ENCODE measurements at places on chromosomes 11 and 22.

DNA sequence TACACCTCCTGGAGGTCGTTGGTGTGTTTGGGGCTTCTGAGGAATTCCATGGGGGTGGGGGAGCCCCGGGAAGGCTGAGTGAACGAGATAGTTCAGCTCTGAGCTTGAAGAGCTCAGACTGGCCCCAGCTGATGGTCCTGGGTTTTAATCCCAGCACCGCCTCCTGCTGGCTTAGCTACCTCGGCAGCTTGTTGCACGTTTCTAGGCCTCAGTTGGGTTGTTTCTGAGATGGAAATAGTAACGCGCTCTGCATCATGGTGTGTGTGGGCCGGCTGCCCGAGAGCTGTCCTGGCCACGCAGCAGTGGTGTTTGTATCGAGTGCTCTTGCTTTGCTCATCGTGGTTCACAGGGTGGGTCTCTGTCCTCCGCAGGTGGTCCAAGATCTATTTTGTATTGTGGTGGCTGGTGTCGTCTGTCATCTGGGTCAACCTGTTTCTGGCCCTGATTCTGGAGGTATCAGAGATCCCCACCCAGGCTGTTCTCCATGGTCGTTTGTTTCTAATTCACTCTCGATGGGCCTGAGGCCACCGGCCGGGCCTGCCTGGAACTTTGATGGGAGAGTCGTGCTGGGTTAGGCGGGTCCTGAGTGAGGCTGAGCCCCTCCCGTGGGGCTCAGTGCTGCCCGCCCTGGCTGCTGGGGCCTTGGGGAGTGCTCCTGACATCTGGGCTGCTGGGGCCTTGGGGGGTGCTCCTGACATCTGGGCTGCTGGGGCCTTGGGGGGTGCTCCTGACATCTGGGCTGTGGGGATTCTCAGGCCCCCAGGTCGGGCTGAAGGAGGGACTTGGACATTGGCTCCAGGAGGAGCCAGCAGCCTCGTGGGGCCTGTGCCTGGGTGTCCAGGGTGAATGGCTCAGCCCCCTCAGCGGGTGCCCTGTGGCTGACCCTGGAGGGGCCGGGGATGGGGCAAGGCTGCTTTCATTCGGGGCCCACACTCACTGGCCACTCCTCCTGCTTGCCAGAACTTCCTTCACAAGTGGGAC is 37.7 kb downstream of the TPCN2 start:
- no peak for DNase-seq

DNA sequence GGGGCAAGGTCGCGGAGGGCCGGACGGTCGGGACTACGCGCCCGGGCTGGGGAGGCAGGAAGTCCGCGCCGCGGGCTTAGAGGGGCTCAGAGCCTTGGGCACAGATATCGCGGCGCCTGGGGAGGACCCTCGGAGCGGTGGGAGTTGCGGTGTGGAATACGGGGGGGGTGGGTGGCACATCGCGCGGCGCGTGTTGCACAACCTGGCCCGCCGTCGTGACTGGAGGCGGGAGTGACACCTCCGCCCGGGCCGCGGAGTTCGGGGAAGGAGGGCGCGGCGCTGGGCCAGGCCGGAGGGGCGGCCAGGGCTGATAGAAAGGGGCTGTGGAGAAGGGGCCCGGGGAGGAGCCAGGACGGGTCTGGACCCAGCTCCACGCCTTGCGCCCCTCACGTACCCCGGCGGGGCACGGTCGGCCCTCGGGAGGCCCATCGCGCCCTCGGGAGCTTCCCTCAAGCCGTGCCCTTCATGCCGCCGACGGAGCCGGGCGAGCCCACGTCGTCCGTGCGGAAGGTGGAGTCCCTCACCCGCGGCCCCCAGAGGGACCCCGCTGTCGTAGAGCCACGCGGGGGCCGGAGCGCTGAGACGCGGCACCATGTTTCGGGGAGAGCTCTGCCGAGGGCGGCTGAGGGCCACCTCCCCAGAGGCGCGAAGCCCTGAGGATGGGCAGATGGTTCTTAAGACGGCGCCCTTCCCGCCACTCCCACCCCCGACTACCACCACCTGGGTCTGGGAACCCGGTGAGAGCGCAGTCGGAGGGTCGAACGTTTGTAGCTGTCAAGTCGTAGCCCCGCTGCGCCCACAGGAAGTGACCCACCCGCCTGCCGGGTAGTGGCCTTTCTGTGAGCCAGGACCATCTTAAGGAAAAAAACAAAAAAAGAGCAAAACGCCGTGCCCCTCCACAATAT is 729 bp downstream of the IL17RA start:
- peak; percentile 76 for DNase-seq

DNA sequence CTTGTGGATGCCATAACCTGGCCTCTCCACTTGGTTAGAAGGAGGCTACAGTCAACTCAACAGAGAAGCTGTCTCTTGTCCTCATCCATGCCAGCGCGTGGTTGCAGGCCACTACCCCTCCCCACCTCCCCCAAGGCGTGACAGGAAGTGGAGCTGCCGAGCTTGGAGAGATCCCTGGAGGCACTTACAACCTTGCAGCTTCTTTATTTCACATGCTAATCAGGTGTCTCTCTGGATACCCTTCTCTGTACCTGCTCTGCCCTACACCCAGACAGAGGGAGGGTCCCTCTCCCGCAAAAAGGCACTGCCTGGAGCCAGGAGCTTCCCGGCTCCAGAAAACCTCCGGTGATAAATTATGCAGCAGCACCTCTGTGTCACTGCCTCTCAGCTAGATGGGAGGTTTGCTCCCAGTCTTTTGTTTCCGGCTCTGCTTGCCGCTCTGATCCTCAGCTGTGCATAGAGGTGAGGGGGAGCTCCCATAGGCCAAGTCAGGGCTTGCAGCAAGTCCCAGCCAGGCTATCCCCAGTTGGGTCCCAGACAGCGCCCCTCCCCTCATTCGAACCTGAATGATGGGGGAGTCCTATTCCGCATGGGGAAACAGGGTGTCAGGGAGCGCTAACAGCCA is 5.7 kb downstream of the LRP4 start:
- no peak for DNase-seq

DNA sequence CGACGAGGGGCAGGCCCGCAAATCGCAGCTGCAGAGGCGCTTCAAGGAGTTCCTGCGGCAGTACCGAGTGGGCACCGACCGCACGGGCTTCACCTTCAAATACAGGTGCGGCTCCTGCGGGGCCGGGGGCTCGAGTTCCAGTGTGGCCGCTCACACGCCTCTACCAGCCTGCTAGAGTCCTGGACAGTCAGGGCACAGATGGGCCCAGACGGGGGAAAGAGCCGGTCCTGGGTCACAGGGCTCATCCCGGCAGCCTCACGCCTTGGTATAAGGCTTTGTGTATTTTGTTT is 506 bp downstream of the MCM5 start:
- no peak for DNase-seq

- no peak for DNase-seq
Observed at GRCh38 chr11:108535384-108535955, 37.3 kb upstream of the POGLUT3 start.

GRCh38 chr11:1773131-1773993 is 9.6 kb upstream of the CTSD start:
- no peak for DNase-seq

DNA sequence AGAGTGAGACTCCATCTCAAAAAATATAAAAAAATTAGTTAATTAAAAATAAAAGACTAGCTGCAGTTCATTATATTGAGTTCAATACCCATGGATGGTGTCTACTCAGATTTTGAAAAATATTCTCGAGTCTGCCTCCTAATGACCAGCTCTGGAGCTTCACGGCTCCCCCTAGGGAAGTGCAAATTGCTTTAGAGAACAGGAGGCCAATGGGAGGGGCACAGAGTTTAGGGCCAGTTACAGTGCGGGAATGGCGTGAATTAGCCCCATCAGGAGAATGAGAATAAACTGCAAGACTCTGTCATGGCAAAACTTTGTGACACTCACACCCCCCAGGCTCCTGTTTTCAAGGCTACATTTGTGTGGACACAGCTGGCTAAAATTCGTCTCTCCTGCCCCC is 4.6 kb downstream of the FGF4 start:
- DNase-seq = no peak

- DNase-seq = peak; percentile 19
Observed at GRCh38 chr11:116852261-116853031, 15.0 kb upstream of the APOA1 start.

DNA sequence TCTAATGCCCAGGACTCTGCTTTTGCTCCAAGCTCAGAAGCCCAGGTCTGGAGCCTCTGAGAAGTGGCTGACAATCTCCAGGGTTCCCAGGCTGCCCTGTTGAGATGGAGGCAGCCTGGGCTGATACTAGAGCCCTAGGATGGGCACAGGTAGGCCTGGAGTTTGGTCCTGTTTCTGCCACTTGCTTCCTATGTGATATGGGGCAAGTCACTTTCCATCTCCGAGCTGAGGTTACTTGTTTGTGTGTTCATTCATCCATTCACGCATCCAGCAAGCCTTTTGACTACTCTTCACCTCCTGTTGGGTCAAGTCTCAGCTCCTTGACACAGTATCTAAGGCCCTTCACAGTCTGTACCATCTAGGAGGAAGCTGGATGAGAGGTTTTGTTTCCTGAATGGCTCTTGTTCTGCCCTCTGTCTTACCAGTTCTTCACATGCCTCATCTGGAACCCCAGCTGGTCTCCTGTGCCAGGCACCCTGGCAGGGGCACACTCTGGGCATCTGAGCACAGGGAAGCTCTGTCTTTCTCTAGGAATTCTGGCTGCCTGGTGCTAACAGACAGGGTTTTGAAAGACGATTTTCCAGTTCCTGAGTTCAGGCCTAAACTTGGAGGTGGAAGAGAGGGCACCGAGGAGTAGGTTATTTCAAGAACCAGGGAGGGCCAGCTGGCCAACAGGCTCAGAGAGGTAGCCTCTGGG is 53.2 kb upstream of the AMPD3 start:
- DNase-seq = no peak

GRCh38 chr11:102155676-102156075 is 45.4 kb downstream of the YAP1 start:
- peak; percentile 45 for DNase-seq

DNA sequence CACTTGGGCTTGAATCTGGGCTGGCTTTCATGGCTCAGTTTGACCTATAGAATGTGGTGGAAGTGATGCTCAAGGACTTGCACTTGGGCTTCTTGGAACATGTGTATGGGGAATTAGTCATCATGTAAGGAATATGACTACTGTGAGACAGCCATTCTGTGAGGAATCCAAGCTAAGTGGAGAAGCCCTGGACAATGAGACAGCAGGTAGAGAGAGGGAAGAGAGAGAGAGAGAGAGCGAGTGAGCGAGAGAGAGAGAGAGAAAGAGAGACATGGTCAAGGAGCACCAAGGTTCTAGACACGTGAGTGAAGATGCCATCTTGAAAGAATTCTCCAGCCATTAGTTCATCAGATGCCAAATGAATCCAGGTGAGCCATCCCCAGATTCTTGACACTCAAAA is 261.6 kb upstream of the SORL1-AS1 start:
- DNase-seq = no peak
